ENCODE measurements at places on chromosomes 3 and 15.

GRCh38 chr15:93451822-93452221 is 362.8 kb upstream of the RGMA start:
- DNase-seq = no peak

DNA sequence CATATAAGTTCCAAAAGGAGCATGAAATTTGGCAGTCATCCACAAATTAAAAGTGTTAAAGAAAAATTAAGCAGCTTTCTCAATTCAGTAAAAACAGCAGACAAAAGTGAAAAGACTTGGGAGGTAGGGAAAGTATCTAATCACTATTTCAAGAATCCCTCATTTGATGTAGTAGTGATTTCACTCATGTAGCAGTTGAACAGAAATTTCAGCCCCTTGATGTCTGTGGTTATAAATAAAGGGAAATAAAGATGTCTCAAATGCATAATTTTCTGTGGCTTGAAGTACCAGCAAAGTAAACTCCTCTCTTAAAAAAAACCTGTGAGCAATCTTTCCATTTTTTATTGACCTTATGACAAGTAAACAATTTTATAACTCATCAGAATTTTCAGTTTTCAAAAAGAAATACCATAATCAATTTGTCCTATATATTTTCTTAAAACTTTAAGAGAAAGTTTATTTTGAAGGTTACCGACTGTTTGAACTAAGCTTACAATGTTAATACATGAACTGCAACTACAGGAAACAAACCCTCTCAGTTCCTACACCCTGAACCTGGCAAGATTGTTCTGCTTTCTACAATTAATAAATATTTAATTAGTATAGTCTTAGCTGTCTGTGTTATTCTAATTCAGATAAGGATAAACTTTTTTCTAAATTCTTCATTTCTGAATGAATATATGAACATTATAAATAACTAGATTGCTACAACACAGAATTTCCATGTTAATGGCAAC is 94.2 kb downstream of the CBLB start:
- DNase-seq = no peak

DNA sequence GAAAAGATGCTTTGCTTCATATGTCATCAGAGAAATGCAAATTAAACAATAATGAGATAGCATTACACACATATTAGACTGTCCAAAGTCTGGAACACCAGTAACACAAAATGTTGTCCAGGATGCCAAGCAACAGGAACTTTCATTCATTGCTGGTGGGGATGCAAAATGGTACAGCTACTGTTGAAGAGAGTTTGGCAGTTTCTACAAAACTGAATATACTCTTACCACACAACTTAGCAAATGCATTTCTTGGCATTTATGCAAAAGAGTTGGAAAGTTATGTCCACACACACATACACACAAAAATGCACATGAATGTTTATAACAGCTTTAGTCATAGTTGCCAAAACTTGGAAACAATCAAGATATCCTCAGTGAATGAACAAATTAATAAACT is 195.2 kb upstream of the MME start:
- no peak for DNase-seq

- no peak for DNase-seq
These were observed 45.0 kb upstream of the GK5 start for GRCh38 chr3:142270407-142270806.

DNA sequence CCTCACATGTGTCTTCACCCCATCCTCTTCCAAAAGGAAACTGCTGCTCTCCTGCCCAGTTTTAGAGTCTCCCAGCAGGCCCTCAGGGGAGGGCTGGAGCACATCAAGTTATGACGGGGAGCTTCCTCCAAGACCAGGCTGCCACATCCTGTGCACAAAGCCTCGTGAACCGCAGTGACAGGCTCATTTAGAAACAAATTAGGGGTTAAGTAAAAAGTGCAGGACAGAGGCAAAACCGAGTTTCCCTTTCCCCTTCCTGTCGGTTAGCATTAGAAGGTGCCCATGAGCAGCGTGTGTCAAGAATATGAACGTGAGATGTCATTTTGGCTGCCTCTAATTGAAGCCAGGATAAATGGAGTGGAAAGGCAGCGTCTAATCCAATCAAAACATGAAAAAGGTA is 199.7 kb downstream of the ARRDC4 start:
- no peak for DNase-seq

GRCh38 chr3:30428251-30428650 is 178.2 kb upstream of the TGFBR2 start:
- no peak for DNase-seq

- DNase-seq = peak; percentile 43
These were observed 85.6 kb downstream of the CPN2 start for GRCh38 chr3:194265505-194265892.

DNA sequence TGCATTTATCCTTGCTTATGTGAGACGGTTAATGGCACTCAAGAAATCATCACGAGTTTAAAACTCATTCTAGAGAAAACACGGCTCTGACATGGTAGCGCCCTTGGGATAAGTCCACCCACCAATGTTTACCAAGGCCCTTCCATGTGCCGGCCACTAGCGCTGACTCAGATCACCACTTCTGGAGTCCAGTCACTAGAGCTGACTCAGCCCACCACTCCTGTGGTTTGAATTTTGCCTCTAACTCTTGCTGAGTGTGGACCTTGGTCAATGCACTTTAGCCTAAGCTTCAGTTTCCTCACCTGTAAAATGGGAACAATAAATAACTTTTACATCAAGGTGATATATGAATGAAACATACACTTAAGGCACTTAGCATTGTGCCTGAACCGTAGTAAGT is 358.4 kb upstream of the PROK2 start:
- DNase-seq = no peak

- DNase-seq = no peak
These were observed 556 bp downstream of the CHP1 start for GRCh38 chr15:41231422-41232226.

DNA sequence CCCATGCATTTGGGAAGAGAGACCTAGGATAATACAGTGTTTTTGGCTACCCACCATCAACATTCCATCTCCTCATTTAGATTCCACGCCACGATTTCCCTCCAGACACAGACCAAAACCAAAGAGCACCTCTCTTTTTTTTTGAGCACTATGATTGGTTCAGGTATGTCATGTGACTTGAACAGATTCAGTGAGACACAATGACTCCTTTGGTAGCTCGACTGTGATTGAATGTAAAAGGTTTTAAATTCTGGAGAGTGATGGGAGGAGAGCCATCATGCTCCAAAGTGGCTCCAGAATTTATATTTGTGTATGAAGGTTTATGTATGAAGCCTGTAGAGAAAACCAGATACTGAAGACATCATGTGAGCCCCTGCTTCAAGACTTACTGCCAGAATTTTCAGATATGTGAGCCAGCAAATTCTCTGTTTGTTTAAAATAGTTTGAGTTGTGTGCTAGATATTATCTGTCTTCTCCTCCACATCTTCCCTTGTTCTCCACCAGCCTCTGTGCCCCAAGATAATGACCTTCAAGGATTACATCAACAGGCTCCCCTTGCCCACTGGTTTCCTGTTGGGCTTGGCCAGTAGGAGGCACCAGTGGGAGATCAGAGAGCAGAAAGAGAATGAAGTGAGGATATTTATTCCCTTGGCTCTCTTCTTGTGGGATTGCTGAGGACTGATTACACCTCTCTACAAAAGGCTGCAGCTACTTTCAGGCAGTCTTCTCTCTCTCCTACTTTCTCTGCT is 12.5 kb downstream of the MYD88 start:
- DNase-seq = no peak

DNA sequence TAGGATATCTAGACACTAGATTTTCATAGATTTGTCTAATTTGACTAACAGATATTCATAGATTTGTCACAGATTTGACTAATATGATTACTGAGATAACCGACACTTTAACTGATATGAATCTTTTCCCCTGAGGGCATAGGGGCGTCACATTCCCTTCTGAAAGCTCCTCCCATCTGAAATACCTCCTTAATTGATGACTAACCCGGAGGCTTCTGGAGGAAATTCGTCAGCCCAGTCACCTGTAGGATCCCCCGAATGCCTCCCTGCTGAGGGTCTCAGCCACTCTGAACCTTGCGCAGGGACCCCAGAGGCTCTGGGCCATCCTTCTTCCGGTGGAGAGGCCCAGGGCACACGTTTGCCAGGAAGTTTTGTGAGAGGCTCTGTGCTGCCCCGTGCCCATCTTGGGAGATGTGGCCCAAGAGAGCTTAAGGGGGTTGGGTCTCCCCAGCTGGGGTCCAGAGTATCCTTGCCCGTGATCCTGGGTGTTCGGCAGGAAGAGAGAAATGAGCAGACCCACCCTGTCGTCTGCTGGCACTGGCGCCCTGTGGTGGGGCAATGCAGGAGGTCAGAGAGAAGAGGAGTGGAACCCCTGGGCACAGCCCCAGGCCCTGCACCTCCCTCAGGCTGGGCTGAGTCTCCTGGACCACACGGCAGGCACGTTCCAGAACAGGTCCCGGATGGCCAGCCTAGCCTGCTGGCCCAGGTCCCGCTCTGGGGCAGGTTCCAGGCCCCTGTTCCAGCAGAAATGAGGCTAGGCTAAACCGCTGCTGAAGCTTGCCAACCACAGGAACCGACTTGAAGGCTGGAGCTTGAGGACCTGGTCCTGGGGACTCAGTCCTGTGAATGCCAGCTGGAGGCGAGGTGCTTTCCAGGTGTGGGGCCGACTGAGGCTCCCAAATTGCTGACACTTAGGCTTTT is 1.7 kb downstream of the PLA2G4D start:
- no peak for DNase-seq

DNA sequence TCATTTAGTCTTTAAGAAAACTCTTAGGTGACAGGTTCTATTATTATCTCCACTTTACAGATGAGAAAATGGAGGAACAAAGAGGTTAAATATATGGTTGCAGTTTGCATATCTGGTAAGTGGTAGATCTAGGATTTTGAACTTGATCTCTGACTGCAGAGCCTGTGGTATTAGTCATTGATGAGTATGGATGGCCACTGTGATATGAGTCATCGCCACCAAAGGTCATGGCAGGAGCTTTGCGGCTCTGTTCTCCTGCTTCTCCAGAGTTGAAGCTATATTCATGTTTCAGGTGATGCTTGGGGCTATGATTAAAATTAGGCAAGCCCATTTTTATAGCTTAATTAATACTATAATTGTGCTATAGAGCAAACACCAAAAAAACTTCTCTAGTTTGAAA is 306.2 kb upstream of the DPPA4 start:
- no peak for DNase-seq

DNA sequence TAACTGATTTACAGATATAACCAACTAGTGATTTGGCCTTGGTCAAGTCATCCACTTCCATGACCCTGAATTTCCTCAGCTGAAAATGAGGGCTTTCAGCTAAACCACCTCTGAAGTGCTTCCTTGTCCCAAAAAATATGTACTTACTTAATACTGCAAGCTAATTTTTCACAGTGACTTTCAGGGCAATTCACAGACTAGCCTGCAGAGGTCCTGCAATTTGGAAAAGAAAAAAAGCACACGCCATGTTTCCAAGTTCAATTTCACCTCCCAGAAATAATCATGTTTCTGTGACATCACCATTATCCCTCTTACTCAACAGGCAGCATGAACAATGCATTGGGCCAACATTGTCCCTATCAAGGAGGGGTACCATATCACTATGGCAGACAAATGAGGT is 218.2 kb downstream of the SHOX2 start:
- DNase-seq = no peak

DNA sequence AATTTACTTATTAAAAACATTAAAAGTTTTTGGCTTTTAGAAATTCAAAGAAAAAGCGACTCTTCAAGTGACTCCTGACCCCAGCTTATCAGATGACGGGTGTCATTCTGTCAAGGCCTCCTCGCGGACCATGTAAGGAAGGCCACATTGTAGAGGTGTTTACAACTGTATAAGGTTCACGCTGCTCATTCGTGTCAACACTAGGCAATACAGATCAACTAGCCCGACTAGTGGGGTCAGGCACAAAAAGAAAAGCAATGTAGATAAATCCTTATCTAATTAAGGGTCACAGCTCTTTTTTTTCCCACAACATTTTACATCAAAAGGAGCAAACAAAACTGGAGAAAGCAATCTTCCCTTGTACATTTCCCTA is 207.5 kb upstream of the NR2F2 start:
- DNase-seq = no peak

DNA sequence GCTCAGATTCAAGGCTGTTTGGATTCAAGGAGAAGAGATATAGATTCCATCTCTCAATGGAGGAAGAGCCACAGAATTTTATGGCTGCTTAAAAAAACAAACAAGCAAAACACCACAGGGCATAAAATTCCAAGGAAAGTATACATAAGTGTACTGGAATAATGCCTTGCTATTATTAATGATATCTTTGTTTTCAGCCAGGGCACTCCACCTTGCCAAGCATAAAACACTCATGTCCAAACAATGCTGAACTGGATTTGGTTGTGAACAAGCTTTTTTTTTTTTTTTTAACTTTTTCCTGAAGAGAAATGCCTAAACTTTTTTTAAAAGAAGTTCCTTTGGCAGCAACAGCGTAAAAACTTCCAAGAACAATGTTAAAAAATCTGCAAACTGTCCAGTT is 4.8 kb upstream of the CLSTN2 start:
- DNase-seq = no peak

GRCh38 chr15:99177679-99178078 is 71.7 kb downstream of the TTC23 start:
- no peak for DNase-seq

GRCh38 chr3:188914552-188914951 is 257.2 kb upstream of the TPRG1 start:
- no peak for DNase-seq

DNA sequence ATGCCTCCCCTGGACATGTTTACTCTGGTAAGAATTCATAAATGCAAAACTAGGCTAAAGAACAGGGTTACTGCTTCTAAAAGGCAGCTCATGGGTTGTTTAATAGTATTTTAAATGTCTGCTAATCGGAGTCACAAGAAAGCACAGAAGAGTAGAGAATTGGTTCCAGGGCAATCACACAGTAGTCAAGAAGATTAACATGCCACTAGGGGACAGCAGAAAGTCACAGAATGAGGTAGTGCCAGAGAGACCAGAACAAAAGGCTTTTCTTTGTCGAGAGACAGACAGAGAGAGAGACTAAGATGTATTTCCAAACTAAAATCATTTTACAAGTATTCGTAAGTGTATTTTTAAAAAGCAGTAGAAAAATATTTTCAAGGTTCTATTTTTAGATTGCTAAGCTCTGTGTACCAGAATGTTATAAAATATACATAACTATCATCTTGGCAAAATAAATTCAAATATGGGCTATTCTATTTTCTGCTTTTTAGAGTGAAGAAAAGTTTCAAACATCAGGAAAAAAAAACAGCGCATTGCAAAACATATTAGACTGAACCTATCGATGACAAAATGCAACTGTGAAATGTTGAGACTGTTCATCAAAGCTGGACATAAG is 78.3 kb upstream of the CDIN1 start:
- peak; percentile 22 for DNase-seq
